NCI-H1436 treated with DMSO at 0.1 percent for 48 hours (cell line): ENCODE measurements at places on chromosomes 11 and 22.

DNA sequence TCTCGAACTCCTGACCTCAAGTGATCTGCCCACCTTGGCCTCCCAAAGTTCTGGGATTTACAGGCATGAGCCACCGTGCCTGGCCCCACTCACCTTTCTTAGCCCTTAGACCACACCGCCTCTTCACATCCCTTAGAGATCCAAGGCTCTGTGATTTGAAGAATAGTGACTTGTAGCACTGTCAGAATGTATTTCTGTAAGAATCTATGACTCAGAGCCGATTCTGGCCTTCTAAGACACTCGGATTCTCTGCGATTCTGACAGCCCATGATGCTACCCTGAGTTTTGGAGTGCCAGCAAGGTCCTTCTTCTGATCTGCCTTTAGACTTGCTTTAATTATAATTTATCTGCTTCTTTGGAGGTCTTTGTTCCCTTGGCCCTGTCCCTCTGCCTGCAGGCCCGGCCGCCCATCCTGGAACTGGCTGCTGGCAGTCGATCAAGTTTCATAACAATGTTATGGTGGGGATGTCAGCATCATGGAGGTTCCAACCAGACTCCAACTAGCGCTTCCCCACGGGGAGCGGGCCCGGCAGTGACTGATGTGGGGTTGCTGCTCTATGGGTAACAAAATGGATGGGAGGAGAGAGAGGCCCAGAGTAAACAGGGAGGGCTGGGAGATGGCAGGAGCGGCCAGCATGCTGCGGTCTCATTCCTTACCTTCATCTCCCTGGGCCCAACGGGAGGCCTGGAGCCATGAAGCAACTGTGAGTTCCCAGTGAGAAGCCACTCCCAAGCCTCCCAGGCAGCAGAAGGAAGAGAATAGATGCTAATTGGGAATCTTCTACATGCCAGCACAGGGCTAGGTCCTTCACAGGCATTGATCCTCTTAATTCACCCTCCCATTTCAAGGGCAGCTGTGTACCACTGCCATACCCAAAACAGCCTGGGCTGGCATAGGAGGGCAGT is 55.7 kb upstream of the RASD2 start:
- no peak for DNase-seq

DNA sequence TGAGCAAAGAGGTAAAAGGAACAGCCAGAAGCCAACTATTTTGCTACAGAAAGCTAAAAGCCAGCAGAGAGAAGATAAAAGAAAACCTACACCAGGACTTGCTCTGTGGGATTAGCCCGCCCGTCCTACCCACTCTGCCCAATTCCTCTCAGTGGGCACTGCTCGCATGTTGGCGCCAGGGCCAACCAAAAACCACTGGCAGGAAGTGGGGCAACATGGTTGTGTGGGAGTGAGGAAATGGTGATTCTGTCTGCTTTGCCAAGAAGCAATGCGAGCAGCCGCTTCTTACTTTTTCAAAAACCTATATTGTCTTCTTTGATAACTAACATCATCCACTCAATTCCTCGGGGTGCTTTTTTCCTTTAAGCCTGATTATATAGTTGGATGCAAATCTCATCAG is 14.2 kb upstream of the APOA1 start:
- DNase-seq, result no peak

DNA sequence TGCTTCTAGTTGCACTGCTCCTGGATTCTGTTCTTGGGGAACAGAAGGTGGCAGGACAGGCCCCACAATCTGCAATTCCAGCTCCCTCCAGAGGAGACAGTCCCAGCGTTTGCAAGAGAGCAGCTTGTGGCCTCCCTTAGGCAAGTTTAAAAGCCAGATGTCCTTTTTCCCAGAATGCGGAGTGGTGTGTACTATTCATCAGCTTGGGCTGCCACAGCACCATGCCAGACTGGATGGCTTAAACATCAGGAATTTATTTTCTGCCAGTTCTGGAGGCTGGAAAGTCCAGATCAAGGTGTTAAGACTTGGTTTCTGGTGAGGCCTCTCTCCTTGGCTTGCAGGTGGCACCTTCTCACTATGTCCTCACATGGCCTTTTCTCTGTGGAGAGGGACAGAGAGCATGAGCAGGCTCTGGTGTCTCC is 11.7 kb downstream of the MIAT start:
- no peak for DNase-seq

GRCh38 chr22:48838376-48838775 is 989.3 kb downstream of the BRD1 start:
- DNase-seq, result no peak
